NCI-H446 treated with DMSO at 0.1 percent for 48 hours (cell line): ENCODE measurements at places on chromosomes 16 and 17.
A peak's percentile ranks its signal among the peaks of the same experiment; 100 is the strongest.

DNA sequence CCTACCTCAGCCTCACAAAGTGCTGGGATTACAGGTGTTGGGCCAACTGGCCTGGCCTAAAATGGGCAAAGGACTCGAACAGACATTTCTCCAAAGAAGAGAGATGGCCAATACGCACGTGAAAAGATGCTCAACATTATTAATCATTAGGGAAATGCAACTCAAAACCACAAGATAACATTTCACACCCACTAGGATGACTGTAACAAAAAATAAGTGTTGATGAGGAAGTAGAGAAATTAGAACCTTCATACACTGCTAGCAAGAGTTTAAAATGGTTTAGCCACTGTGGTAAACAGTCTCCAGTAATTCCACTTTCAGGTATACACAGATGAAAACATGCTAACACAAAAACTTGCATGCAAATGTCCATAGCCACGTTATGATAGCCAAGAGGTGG, 5.7 kb downstream of the TMED6 start:
- no peak for DNase-seq

GRCh38 chr17:1111599-1112443, 68.0 kb downstream of the ABR start:
- no peak for DNase-seq

GRCh38 chr16:54526916-54527315, 240.3 kb upstream of the IRX3 start:
- DNase-seq = no peak

DNA sequence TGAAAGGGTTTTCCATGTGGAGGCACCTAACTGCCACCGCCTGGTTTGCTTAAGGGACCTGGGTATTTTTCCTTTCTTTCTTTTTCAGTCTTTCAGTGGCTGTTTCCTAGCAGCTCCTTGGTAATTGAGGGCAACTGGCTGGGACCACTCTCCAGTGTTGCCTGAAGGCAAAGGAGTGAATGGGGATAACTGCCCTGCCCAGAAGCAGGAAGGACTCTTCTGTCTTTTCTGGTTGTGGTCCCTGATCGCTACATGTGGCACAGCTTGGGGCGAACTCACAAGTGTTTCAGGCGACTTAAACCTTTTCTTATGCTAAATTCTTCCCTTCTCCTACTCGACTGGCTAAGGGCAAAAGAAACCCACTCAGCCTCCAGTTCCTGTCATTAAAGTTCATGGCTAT, 10.1 kb upstream of the TMEM98 start:
- DNase-seq = no peak

- DNase-seq = no peak
Measured at GRCh38 chr17:2178798-2179501, 124.0 kb downstream of the HIC1 start.

DNA sequence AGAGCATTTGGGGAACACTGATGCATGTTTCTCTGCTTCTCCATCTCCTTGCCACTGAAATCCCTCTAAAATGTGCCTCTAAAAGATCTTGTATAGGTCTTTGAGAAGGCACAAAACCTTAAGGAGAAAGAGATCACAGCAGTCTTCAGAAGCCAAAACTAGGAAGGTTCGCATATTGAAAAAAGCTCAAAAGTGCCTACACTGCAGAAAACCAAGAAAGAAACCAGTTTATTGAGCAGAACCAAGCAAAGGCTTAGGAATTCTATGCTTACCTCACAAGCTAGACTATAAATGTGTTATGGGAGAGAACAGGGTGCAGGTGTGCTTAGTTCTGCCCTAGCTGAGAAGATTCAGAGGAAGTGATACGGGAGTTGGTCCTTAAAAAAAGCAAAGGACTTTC, 16.6 kb downstream of the DGKE start:
- no peak for DNase-seq

GRCh38 chr16:31535737-31536136, 8.0 kb downstream of the AHSP start:
- no peak for DNase-seq

- DNase-seq = no peak
Measured at GRCh38 chr16:68486502-68487202, 38.3 kb upstream of the SMPD3 start.

- DNase-seq = no peak
Measured at GRCh38 chr17:77596491-77597417, 361.7 kb upstream of the TNRC6C start.

DNA sequence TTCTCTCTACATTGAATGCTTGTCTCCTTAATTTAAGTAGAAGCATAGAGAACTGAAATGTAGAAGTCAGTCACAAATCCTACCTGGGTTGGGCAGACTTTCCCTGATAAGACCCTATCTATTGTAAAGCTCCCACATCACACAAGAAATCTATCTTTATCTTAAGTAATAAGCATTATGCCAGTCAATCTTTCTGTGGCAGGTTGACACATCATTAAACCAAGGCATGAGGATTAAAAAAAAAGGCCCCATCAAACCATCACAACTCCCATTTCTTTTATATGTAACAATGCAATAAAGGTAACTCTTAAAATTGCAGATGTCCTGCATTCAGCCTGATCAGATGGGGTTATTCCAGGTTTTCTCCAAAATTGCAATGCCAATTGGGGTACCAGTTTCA, 311.8 kb downstream of the TOX3 start:
- DNase-seq = no peak

DNA sequence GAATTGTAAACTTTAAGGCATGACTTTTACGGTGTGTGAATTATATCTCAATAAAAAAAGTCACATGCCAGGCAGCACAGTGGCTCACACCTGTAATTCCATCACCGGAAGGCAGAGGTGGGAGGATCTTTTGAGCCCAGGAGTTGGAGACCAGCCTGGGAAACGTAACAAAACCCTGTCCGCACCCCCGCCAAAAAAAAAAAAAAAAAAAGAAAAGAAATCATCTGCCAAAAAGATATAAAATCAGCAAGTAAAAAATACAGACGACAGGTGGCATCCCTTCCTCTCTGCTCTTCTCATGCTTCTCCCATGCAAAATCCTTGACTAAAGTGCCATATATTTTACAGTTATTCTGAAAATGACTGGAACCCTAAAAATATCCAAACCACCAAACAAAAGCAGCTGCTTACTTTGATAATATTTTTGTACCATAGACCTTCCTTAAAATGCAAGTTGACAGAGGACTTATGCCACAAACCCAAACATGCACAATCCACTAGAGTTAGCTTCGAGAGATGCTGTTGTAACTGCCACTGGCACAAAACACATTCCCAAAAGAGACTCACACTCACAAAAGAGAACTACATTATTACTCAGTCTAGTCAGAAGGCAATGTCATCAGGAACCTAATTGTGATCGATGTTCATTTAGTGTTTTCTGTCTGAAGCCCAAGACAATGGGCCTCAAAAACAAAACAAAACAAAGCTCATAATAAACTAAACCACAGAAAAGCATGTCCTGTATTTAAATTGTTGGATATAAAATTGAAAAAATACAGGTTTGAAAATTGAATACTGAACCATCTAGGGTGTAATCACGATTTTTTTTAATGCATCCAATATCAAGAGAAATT, 2.4 kb downstream of the CRLF3 start:
- no peak for DNase-seq

GRCh38 chr16:89815639-89816348, 653 bp downstream of the FANCA start:
- no peak for DNase-seq

DNA sequence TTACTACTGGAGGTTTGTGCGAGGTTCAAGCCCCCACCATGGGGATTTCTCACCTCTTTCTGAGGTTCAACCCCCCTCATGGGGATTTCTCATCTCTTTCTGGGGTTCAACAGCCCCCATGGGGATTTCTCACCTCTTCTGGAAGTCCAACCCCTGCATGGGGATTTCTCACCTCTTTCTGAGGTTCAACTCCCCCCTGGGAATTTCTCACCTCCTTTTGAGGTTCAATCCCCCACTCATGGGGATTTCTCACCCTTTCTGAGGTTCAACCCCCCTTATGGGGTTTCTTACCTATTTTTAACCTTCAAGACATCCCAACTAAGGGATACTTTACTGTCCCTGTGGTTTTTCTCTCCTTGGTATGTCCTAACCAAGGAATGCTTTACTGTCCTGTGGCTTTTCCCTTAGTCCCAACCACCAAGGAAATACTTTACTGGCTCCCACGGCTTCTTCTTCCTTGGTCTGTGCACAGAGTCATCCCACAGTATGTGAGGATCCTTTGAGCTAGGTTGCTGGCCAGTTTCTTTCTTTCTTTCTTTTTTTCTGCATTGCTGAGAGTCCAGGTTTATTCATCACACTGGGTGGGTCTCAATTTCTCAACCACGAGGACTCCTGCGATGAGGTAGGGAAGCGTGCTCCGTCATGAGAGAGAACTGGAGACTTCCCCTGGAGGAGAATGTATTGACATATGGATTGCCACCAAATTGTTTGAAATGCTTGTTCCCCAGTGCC, 2140.2 kb downstream of the TP53TG3F start:
- no peak for DNase-seq

- no peak for DNase-seq
Measured at GRCh38 chr17:39051001-39051585, 83.9 kb upstream of the FBXO47 start.

DNA sequence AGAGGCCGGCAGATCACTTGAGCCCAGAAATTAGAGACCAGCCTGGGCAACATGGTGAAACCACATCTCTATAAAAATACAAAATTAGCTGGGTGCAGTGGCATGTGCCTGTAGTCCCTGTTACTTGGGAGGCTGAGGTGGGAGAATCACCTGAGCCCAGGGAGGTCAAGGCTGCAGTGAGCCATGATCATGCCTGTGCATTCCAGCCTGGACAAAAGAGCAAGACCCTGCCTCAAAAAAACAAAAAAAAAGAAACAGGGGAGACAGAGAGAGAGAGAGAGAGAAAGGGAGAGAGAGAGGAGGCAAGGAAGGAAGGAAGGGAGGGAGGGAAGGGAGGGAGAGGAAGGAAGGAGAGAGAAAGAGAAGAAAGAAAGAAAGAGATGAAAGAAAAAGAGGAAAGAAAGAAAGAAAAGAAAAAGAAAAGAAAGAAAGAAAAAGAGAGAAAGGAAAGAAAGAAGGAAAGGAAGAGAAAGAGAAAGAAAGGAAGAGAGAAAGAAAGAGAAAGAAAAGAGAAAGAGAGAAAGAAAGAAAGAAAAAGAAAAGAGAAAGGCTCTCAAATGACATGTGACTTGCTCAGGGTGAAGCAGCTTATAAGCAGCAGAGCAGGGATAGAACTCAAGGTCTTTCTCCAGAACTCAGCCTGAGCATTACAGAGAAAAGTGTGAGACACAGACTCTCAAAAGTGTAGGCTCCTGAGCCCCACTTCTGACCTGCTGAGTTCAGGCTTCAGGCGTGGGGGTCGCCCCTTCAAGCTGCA, 15.5 kb downstream of the CX3CL1 start:
- DNase-seq = no peak

DNA sequence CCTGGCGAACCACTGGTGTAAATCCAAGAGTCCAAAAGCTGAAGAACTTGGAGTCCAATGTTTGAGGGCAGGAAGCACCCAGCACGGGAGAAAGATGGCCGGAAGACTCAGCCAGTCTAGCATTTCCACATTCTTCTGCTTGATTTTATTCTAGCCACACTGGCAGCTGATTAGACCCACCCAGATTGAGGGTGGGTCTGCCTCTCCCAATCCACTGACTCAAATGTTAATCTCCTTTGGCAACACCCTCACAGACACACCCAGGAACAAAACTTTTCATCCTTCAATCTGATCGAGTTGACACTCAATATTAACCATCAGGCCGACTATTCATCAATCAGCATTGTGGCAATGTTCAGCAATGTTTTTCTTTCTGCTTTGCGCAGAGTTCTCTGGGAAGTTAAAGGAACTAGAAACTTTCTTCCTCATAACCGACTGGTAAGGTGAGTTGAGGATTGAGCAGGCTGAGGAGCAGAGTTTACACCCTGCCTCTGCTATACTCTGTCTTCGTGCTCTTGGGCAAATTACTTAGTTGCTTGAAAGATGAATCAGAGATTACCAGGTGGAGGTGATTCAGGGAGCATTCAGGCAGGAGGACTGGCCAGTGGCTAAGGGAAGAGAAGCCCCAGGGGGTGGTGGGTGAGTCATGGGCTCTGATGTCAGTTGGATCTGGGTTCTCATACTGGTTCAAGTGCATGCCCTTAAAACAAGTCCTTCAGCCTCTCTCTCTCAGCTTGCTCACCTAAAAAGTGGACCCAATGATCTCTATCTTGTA, 28.2 kb upstream of the BRD7 start:
- DNase-seq = no peak

DNA sequence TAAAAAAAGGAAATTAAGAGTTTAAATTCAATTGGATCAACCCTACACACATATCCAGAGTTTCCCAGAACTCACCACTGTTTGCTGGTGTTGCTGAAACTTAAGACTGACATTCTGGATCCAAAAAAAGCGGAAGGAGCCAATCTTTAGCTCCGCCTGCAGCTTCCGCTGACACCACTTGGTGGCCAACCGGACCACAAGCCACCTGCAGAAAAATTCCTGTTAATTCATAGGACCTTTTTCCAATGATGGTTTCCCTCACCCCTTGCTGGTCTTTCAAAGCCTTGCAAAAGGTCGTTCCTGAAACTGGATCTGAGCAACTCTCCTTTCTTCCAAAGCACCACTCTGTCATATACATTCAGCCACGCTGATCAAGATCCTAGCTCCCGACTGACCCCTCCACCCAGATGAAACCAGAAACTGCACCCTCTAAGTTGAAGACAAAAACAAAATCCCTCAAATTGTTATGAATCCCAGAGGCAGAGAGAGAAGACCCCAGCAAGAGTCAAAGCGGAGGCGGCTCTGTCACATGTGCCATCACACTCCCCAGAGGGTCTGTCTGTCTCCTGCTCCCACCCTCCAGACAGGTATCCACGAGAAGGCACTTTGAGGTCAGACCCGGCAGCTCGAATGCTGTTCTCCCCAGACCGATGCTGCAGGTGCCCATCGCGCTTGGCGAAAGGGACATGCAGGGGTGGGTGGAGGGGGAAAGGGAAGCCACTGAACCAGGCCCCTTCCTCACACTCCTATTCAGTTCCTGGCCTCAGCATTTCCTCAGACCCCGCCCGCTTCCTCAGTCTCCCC, 773 bp downstream of the BLTP2 start:
- peak; percentile 3 for DNase-seq

- DNase-seq = no peak
Measured at GRCh38 chr16:50036426-50036825, 11.4 kb downstream of the CNEP1R1 start.

DNA sequence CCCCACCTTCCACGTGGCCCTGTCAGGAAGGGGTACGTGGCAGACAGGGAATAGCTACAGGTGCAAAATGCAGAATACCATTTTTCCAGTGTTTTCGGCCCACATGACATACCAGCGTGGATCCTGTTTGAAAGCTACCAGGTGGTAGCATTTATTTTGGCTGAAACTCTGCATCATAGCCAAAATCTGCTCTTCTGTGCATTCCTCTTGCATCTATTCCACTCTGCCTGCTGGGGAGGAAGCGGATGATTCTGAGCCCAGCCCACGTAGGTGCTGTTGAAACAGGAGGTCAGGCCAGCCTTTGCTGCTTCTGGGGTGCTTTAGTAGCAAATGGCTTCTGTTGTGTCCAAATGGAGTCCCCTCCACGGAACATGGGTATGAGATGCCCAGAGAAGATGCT, 670.9 kb upstream of the EEF2KMT start:
- DNase-seq = no peak

DNA sequence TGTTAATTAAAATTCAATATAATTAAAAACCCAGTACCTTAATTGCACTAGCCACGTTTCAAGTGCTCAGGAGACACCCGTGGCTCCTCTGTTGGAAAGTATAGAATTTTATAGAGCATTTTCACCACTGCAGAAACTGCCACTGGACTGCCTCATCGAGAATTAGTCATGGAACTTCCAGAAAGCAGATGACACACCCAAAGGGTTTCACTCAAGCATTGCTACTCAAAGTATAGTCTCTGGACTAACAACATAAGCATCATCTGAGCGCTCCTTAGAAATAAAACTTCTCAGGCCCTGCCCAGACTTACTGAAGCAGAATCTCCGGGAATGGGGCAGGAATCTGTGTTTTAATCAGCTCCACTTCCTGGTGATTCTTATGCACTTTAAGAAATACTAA, 63.5 kb upstream of the GPR139 start:
- no peak for DNase-seq
